ENCODE measurements at places on chromosomes 4 and X.

GRCh38 chr4:106647451-106647850, 278.9 kb upstream of the GIMD1 start:
- no peak for DNase-seq

GRCh38 chr4:6379767-6380745, 92.4 kb downstream of the PPP2R2C start:
- no peak for DNase-seq

DNA sequence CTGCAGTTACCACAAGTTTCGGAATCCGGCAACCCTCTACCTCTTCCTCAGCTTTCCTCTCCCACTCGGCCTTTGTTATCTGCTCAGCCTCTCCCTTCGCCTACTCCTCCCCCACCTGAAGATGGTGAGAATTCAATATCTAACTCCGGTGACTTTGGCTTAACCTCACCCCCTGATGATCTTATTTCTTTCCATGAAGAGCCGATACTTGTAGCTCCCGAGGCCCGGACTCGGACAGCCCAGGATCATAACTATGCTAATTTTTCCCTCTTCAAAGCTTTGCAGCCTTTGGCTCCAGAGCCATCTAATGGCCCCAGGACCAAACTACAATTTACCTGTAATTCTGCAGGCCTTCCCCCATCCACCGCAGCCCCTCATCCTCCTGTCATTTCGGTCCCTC, 32.0 kb upstream of the MGST2 start:
- no peak for DNase-seq

- no peak for DNase-seq
These were observed 37.3 kb downstream of the RRAGB start for GRCh38 chrX:55754861-55755294.

DNA sequence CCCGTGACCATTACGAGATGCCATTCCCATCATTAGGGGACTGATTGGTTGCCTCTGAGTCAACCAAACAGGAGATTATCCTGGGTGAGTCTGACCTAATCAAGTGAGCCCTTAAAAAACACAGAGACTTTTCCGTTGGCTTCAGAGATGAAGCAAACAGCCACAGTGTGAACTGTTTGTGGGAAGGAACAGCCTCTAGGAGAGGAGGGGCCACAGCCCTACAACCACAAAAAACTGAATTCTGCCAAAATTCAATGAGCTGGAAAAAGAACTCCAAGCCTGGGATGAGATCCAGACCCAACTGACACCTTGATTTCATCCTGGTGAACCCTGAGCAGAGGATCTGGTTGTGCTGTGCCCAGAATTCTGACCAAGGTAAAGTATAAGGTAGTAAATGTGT, 31.3 kb upstream of the TBL1X start:
- DNase-seq, result no peak

DNA sequence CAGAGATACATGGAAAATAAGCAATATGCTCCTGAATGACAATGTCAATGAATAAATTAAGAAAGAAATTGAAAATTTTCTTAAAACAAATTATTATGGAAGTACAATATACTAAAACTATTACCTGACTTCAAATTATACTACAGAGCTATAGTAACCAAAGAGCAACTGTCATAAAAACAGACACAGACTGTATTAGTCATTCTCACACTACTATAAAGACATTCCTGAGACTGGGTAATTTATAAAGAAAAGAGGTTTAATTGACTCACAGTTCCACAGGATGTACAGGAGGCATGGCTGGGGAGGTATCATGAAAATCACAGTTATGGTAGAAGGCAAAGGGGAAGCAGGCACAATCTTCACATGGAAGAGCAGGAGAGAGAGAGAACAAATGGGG, 60.0 kb upstream of the CYSLTR1 start:
- DNase-seq, result no peak

GRCh38 chr4:163757219-163757618, 262.7 kb downstream of the TMA16 start:
- no peak for DNase-seq

GRCh38 chrX:43405191-43405590, 250.9 kb upstream of the MAOA start:
- no peak for DNase-seq

DNA sequence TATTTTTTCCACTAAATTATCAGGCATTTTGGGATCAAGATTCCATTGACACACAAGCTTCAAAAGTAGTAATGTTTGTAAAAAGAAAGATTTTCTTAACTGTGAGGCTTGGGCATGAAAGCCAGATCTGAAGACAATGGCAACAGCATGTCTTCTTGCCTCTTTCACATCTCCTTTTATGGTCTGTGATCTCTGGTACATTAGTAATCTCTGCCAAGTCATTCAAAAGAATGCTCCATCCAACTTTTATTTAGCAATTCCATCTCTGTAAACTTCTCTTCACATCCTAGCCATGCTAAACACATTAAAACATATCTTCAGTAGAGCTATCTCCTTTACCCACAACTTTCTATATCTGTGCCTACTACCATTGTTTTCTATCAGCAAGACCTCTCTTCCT, 465.4 kb downstream of the FAT4 start:
- DNase-seq, result no peak

- no peak for DNase-seq
These were observed 110.6 kb downstream of the SH3KBP1 start for GRCh38 chrX:19776753-19777152.

Data from Panc1 (cell line).